AG10803 (cell line): ENCODE measurements at places on chromosomes 5 and 9.

GRCh38 chr5:73499756-73500155, 1.5 kb downstream of the BTF3 start:
- no peak for DNase-seq

- peak; percentile 81 for DNase-seq
These were observed 33.2 kb downstream of the SLC22A4 start for GRCh38 chr5:132327252-132327955.

DNA sequence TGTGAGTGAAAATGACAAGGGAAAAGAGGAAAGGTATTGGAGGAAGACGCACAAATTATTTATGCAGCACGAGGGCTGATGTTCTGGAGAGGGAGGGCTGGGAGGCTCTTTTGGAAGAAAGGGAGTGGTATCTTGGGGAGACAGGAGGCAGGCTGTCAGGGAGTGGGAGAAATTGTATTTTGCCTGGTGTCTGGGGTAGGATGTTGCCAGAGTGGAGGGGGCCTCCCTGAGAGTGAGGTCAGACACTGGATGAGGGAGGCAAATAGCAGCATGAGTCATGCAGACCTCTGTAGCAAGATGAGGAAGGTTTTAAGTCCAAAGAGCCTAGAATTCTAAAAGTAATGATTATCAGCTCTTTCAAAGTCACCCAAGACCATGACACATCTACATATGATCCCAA, 158.0 kb downstream of the DMRT2 start:
- DNase-seq: peak; percentile 72

DNA sequence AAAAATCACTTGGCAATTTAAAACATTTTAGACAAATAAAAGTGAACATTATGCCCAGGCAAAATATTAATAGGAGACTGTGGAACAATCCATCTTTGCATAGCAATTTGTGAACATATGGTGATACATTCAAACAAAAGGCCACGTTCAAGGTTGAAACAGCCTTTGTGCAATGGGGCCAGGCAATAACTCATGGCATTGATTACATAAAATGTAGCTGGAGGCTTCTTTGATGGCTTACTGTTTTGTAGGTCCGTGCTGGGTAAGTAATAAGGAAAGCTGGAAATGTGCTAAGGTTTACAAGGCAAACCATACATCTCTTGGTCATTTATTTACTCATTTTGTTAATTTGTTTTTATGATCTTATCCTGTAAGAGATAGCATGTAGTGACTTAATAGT, 651.8 kb downstream of the KCTD16 start:
- no peak for DNase-seq

GRCh38 chr5:60340965-60341471, 358.9 kb downstream of the DEPDC1B start:
- DNase-seq: no peak

- no peak for DNase-seq
These were observed 14.5 kb downstream of the FCN2 start for GRCh38 chr9:134895097-134895496.

DNA sequence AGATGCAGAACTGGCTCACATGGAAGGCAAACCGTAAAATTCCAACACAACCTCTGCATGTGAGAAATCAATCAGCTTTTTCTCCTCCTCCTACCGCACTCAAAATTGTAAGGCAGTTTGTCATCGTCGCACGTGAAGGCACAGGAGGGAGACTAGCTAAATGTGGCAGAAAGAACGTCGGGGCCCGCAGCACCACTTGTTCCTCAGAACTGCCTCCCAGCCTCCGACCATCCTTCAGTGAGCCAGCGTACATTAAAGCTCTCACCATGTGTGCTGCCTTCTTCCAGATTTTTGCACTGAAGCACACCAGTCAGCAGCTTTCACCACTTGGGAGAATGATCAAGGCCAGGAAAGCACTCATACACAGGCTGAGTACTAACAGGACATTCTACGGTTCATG, 105.9 kb downstream of the RFX3 start:
- no peak for DNase-seq

GRCh38 chr5:54103871-54104270, 206.5 kb downstream of the ARL15 start:
- no peak for DNase-seq

GRCh38 chr5:147460380-147460779, 49.5 kb downstream of the DPYSL3 start:
- no peak for DNase-seq

- DNase-seq: no peak
These were observed 45.5 kb downstream of the NDST1 start for GRCh38 chr5:150553402-150553801.

- no peak for DNase-seq
These were observed 21.9 kb downstream of the ABITRAM start for GRCh38 chr9:108956022-108956630.

DNA sequence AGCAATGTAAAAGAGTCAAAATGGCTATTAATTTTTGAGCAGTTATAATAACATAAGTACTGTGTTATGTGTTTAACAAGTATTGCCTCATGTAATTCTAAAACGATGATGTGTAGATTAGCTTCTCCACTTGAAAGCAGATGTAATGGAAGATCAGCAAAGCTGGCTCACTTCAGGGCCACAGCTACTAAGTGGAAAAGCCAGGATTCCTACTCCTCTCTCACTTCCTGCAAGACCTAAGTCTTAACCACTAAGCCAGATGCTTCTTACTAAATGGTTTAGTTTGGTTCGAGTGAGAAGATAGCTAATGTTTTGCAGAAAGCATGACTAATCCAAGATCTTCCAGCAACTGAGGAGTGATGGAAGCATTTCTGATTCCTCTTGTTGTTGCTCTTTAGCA, 15.7 kb upstream of the TNC start:
- peak; percentile 97 for DNase-seq

DNA sequence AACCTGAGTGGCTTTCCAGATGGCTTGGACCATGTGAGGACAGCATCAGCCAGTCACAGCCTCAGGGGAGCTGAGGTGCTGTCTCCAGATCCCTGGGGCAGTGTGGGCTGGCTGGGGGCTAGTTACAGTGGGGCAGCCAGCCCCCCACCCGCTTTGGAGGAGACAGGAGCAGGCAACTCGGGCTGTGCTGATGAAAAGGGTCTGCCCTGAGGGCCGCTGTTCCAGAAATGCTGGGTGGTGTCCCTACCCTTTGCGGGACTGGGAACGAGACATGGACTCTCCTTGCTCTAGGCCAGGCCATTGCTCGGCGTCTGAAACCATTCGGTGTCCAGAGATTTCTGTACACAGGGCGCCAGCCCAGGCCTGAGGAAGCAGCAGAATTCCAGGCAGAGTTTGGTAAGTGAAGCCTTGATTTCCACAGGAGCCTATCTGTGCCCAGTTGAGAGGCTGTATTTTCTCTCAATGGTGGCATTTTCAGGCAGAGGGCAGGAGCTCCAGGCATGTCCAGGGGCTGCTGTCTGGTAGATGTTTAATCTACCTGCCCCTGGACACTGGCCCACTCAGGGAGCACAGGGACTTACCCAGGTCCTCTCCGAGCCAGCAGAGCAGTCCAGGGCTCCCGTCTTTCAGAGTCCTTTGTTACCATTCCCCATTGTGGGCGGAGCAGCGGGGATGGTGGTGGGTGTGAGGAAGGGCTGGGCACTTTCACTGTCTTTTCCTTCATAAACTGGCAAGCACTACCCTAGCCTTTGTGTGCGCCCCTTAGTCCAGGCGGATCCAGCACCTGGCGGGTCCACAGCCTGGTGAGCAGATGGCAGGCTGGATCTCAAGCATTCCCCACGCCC, 7.2 kb downstream of the GRHPR start:
- DNase-seq: no peak

GRCh38 chr5:88952996-88953643, 70.1 kb upstream of the MEF2C start:
- DNase-seq: no peak

DNA sequence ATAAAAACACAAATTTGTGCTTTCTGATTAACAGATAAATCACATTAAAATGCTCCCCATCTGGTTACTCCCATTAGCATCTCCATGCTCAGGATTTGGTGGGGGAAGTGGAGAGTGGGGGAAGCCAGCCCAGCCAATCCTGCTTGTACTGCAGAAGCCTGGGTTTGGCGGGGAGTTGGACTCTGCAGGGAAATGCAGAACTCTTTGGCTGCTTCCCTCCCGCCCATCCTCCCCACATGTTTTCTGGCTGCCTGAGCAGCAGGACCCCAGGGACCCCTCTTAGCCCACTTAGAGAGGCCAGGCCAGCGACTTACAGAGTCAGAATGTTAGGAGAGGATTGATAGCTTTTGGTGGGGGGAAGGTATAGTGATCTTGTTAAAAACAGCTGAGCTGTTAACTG, 59.5 kb upstream of the FOXI1 start:
- no peak for DNase-seq

DNA sequence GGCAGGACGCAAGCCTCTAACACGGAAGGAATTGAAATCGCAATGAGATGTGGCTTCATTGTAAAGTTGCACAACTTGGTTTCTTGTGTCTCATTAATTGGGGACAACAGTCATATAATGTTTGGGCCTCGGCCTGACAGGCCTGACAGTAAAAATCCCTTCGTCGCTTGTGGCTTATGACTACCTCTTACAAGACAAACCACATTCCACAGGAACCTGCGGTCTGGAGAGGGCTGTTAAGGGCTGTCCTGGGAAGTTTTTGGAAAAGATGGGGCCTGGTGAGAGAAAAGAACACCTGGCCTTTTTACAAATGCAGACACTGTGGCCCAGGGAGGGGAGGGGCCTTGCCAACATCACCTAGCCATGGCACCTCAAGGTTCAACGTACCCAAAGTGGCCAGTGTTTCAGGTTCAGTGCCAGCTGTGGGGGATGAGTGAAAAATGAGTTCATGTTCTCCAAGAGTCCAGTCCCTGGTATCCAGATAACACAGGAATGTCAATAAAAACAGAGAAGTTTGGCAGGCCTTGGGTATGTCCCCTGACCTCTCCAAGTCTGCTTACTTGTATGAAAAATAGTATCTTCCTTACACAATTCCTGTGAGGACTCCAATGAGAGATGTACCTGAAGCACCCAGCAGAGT, 22.2 kb downstream of the SHB start:
- peak; percentile 90 for DNase-seq

DNA sequence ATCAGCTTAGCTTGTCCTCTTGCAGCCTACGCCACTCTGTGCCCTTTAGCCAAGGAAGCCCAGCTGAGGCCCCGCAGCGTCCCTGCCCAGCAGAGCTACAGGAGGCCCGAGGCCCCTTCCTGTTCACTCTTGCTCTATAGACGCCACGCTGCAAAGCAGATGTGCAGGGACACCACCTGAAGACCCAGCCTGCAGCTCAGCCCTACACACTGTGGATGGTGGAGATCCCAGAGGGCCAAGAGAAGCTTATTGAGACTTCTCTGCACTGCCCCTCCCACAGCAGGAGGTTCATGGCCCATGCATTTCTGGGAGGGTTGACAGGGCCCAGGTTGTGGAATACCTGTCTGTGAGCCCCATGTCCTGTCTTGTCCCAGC, 33.6 kb downstream of the IRF1 start:
- DNase-seq: no peak

GRCh38 chr5:159096243-159096923, 3.3 kb downstream of the EBF1 start:
- DNase-seq: no peak

DNA sequence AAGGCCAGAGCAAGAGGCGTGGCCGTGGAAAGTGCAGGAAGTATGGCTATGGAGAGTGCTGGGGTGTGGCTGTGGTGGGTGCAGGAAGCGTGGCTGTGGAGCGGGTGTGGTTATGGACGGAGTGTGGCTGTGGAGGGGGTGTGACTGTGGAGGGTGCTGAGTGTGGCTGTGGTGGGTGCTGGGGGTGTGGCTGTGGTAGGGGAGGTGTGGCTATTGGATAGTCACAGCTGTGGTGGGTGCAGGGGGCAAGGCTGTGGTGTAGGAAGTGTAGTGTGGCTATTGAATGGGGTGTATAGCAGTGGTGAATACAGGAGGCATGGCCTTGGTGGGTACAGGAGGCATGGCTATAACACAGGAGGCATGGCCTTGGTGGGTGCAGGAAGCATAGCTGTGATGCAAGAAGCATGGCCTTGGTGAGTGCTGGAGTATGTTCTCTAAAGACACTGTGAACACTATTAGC, 40.8 kb upstream of the SPATA31C2 start:
- DNase-seq: no peak

DNA sequence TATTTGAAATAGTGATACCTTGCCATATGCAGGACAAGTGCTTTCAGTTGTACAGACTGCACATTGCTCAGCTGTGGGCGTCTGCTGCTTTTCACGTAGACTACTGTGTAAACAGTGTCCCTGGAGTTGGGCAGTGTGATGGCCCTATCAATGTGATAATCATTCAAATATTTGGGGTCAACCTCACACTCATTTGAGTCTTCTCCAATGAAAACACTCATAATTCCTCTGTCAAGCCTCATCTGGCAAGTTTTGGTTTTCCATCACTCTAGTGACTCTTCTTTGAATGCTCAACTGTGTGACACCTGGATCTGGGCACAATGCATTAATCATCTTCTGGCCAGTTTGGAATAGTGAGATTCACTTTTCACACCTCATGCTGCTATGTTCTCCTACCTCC, 64.4 kb downstream of the UGCG start:
- DNase-seq: no peak

GRCh38 chr5:13745508-13745907, 199.0 kb downstream of the DNAH5 start:
- peak; percentile 60 for DNase-seq

DNA sequence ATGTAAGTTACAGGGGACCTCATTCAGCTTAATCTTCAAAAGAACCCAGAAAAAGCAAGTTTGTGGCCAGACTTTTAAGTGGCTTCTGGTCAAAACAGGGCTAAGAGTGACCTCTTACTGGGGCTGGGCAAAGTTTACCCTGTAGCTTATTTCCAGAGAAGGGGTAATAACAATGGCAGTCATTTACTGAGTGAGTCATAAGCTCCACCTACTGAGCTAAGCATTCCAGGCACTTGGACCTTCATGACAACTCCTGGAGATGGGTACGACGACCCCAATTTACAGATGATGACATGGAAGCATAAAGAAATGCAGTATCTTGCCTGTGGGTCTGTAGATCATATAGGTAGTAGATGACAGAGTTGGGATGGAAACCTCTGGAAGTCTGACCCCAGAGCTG, 4.7 kb upstream of the GPR151 start:
- DNase-seq: no peak

DNA sequence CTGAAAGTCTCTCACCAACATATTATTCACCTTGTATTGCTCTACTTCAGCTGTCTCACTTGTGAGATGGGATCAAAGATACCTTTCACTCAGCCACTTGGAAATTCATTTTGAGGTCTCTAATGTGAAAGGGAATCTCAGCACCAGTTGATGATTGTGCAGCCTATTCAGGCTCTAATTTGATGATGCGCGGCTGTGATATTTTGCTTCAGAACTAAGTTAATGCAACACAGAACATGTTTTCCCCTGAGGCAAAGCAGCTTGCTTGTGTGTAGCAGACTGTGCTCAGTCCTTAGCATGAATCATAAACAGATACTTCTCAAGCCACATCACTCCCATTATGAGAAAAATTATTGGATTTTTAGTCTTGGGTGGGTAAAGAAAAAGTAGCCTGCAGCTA, 378.8 kb downstream of the OSTF1 start:
- no peak for DNase-seq
